Suprapubic skin (tissue), 4 donors: ENCODE measurements at places on chromosomes 5 and 9.

GRCh38 chr5:113510836-113511451 is 2.5 kb upstream of the YTHDC2 start:
- peaks cover 18% of the 10 kb centered on the region for H3K4me1 ChIP-seq
- no peaks in the 10 kb centered on the region for H3K27me3 ChIP-seq
- H3K27ac ChIP-seq: no peak overlapping the region

DNA sequence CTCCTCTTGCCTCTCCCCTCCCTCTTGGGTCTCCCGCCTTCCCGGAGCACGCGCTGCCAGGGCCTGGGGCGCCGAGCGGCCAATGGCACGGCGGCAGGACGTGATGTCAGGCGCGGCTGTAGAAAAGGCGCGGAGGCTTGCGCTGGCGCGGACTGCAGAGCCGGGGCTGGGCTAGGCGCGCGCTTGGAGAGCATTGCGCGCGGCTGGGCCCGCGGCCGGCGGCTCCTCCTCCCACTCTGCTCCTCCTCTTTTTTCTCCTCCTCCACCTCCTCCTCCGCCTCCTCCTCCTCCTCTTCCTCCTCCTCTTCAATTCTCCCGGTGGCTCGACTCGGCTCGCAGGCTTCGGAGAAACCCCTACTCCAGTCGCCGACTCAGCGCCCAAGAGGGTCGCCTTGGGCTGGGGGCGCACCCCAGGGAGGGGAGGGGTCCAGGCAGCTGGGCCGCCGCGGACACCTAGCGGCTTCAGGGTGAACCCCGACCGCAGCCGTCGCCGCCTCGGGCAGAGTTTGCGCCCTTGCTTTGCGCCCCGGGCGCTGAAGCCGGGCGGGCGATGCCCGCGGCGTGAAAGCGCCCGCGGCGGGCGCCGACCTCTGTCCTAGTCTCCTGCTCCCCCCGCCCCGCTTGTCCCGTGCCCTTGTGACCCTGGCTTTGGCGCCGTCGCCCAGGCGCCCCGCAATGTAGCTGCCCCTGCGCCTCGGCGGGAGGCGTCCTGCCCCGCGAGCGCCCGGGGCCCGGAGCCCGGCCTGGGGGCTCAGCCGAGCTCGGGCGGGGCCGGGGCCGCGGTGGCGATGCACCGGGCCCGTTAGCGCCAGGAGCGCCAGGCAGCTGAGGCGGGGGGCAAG is at the start of gene LHX2:
Gene LHX2, plus strand, starts transcription at position 309 of the 842 bp plus-strand sequence. CDS start 581 bp downstream, outside the sequence.
- no peak within 1 kb of the TSS for H3K27ac ChIP-seq
- peak within 1 kb of the TSS; percentile 46 for H3K4me3 ChIP-seq
- no peak for DNase-seq
- peaks cover 100% of the 10 kb centered on the region for H3K27me3 ChIP-seq

DNA sequence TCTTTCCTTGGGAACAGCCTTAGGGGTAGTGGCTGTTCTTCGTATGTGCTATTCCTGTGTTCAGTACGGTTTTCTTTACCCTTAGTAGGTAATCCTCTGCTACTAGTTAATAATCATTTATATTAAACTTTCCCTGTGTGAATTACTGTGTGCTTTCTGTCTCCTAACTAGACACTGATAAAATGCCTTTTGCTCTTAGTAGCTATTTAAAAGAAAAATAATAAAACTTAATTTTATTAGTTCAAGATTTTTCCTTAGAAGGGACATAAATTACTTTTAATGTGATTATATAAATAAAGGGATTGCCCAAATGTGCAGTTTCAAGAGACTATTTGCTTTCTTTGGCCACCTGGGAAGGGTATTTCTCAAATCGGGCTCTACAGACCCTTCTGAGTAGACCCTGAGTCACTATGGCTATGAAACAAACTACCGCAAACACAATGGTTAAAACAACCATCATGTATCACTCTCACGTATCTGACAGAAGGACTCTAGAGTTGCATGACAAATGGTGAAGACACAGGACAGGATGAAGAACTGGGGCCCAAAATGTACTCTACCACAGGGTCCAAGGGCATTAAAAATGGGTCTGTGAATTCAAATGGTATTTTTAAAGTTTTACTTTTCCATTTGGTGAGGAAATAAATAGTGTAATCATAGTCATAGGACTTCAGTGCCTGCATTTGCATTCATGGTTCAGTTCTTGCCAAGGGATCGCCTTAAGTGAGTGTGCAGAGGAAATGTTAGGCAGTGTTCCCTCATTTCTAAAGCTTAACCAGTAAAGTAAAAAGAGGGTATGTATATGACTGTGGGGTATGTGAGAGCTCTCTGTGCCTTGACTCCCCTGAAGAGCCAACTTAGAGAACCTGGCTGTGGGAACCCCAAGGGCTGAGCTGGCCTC is 97.0 kb downstream of the TSSK1B start:
- no peak overlapping the region for H3K27ac ChIP-seq
- H3K4me3 ChIP-seq: no peak overlapping the region
- no peak for DNase-seq
- peaks cover 11% of the 10 kb centered on the region for H3K4me1 ChIP-seq

DNA sequence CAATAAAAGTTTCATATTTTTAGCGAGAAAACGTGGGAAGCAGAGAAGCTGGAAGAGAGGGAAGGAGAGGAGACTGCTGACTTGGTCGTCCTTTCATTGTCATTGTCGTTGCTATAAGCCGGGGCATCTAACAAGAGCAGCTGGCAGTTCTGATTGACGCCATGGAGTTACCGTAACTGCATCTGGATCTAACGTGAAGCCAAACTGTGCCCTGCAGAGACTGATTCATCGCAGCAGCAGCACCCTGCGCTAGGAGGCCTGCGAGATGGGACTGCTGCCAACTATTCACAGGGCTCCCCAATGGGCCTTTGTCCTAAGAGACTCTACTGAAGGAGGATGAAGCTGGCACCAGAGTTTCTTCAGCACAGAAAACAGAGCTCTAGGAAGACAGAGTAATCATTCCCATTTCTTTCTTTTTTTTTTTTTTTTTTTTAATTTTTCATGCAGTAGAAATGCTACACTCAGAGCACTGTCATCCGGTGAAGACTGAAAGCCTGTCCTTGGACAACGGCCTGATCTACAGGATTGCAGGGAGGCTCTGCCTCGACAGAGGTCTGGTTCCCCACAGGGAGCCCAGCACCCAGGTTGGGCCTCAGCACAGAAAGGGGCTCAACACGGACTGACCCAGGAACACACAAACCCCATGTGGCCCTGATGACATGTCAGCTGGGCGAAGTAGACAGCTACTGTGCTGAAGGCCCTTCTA is 47.8 kb downstream of the RETREG1 start:
- H3K4me1 ChIP-seq: no peaks in the 10 kb centered on the region
- H3K36me3 ChIP-seq: no peaks in the 10 kb centered on the region
- H3K27me3 ChIP-seq: no peaks in the 10 kb centered on the region

DNA sequence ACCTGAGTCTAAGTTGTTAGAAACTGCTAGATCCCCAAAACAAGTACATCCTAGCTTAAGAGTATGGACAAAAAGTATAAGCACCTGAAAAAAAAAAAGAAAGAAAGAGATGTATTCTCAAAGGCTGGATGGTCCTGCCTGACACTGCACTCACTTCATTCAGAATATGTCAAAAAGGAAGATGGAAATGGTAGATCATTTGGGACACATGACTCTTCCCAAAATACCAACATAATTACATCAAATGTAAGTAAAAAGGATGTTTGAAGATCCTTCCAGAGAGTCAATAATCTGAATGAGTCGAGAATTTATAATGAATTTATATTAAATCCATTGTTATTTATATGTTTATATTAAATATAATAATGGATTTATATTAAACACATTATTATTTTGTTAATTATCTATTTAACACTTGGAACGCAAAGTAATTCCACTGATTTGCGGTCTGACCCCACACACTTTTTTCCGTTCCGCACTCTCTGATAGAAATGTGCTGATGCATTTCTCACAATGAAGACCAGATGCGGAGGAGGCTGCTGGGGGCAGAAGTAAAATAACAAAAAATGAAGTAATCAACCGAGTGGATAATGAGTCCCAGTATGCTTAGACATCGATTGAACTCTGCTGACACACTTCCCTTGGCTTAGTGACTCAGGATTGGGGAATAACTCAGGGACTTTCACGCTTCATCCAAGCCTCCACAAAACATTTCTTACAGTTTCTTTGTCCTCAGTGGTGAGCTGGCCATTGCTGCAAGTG is 201.2 kb downstream of the ADAMTS12 start:
- no peaks in the 10 kb centered on the region for H3K36me3 ChIP-seq
- no peak overlapping the region for H3K4me3 ChIP-seq
- DNase-seq: no peak
- no peak overlapping the region for H3K27ac ChIP-seq

GRCh38 chr5:60916646-60917045 is 28.2 kb downstream of the ERCC8 start:
- no peak overlapping the region for H3K4me3 ChIP-seq
- H3K36me3 ChIP-seq: peaks cover 18% of the 10 kb centered on the region
- H3K27ac ChIP-seq: no peak overlapping the region
- no peaks in the 10 kb centered on the region for H3K4me1 ChIP-seq
- DNase-seq: no peak

DNA sequence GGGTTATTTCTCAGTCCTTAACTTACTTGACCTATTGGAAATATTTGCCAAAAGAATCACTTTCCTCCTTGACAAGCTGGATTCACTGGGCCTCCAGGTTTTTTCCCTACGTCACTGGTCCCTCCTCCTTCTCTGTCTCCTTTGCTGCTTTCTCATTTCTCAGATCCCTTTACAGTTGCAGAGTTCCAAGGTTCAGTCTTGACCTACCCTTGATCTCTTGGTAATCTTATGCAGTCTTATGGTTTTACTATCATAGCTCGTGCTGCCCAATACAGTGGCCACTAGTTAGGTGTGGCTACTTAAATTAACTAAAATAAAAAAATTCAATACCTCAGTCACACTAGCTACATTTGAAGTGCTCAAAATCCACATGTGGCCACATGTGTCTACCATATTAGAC is 11.4 kb downstream of the SLC38A9 start:
- peaks cover 3% of the 10 kb centered on the region for H3K36me3 ChIP-seq
- no peaks in the 10 kb centered on the region for H3K27me3 ChIP-seq
- H3K27ac ChIP-seq: no peak overlapping the region
- no peak for DNase-seq
- H3K4me3 ChIP-seq: no peak overlapping the region

DNA sequence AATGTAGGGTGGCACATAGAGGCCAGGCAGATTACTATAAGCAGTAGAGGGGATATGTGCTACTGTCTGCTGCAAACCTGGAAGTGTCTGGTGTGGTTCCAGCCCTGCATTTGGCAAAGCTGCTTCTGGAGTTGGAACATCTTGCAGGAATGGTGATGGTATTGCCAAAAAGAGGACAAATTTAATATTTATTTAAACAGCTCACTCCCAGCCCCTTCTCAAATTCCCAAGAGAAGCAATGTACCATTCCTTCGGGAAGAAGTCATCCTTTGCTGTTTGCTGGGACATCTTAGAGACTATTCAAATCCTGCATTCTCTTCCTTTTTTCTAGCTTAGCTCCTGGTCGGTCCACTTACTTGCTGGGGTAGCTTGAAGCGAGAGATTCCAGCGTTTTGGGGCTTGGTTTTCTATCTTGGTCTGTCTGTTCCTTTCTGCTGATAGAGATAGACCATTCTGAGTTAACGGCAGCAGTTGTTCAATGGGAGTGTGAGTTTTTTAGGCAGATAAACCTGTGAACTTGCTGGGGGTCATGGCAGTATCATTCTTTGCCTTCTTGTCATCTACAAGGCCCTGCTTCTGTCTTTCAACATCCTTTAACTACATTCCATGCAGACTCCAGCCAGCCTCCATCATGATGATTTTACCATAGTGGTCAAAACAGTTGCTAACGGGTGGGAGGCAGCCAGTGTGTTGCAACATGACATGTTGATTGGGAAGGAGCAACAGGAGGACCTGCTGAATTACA is 69.9 kb downstream of the RCL1 start:
- peaks cover 12% of the 10 kb centered on the region for H3K36me3 ChIP-seq
- no peaks in the 10 kb centered on the region for H3K27me3 ChIP-seq
- peaks cover 29% of the 10 kb centered on the region for H3K4me1 ChIP-seq
- peak overlapping the region; percentile 15 for H3K27ac ChIP-seq
- no peak for DNase-seq

DNA sequence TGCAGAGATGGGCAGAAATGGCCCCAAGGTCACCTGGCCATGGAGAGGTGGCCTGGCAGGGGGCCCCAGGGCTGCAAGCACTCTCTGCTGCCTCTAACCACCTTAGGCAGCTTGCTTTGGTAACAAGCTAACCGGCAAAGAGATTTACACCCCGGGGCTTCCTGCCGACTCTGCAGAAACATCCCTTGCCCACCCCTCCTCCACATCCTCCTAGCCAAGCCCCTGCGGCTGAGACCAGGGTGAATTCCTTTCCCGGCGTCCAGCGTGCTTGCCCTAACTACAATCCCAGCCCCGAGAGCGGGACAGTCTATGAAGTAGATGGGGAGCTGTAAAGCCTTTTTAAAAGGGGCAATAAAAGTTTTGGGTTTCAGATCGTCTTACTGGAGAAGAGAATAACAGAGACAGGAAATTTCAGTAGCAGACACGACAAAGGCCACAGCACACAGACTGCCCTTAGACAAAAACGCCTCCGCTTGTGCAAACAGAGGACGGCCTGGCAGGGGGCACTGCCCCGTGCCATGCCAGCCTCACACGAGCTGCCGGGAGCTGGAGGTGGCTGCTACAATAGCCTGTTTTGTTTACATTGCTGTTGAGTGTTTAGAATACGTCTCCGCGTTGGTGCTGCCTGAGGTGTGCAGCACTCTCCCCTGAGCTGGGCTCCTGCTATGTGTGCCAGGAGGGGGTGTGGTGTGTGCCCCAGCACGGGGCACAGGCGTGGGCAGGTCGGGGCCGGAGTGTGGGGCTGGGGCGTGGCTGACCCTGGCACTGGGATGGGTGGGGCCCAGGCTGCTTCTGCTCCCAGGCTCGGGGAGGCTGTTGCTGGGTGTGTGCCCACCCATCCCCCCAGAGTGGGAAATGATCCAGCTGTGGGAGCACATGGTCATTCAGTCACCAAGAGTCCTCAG is 15.3 kb downstream of the MYMK start:
- peaks cover 28% of the 10 kb centered on the region for H3K4me1 ChIP-seq
- no peak overlapping the region for H3K27ac ChIP-seq
- no peaks in the 10 kb centered on the region for H3K36me3 ChIP-seq

GRCh38 chr5:123997064-123997461 is 485.1 kb downstream of the CSNK1G3 start:
- peaks cover 3% of the 10 kb centered on the region for H3K4me1 ChIP-seq
- no peaks in the 10 kb centered on the region for H3K36me3 ChIP-seq
- no peaks in the 10 kb centered on the region for H3K27me3 ChIP-seq
- H3K27ac ChIP-seq: no peak overlapping the region
- H3K4me3 ChIP-seq: no peak overlapping the region
- DNase-seq: no peak
